SJSA1 (cell line): ENCODE measurements at places on chromosomes 1 and 21. TPM values are rescaled to one million over a fixed set of nuclear protein-coding genes. Genes with fewer than 3 reads are reported as not detected.
A peak's percentile ranks its signal among the peaks of the same experiment; 100 is the strongest.

GRCh38 chr1:42482635-42483153 lies 19.6 kb downstream of the CCDC30 start:
- DNase-seq: no peak

BARHL2 gene
- not detected in 2 replicates for total RNA-seq

DNA sequence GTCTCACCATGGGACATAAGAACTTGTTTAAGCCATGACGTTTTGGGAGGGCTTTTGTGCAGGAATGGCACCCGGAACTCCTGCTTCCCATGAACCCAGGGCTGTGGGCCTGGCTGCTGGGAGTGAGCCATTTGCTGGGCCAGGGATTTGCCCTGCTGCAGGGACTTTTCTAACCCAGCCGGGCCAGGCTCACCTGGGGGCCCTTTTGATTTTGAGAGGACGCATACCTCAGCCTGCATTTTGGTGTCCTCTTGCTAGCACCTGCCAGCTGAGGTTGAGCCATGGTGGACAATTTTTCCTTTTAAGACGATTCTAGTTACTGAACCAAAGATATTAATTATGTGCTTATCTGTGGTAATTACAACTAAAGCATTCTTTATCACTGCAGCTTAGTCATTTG lies 28.9 kb downstream of the GALNT2 start:
- DNase-seq: no peak

- DNase-seq: peak; percentile 90
Measured at GRCh38 chr1:205172729-205173366, 38.7 kb downstream of the DSTYK start.

DNA sequence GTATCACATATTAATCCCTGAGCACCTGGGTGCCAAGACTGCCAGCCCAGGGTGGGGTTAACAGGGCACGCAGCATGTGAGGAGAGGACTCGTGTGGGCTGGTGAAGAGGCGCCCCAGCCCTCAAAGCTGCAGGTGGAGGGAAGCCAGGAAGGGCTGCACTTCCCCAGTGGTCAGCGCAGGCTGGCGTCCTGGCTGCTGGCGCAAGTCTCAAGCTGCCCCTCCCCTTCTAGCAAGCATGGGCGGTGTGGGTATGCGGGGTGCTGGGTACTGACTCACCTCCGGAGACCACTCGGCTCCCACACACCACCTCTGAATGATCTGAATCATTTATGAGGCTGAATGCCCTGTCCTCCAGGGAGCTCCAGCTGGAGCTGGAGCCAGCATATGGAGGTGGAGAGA lies 44.0 kb downstream of the EIF2D start:
- no peak for DNase-seq

LEMD1 gene
- total RNA-seq: not detected in 2 replicates

- no peak for DNase-seq
Measured at GRCh38 chr1:44010935-44011471, 19.6 kb downstream of the CCDC24 start.

GRCh38 chr1:67747671-67748546 lies 62.9 kb downstream of the GADD45A start:
- DNase-seq: peak; percentile 74

GRCh38 chr21:31371715-31372470 lies 27.8 kb upstream of the TIAM1 start:
- DNase-seq: peak; percentile 54

GRCh38 chr1:147579532-147579931 lies 38.2 kb downstream of the BCL9 start:
- no peak for DNase-seq

DNALI1 gene
- total RNA-seq: 0.28 and 1.0 TPM in 2 replicates

SAMSN1 gene
- not detected in 2 replicates for total RNA-seq

GRCh38 chr1:47871799-47872353 lies 125.3 kb downstream of the TRABD2B start:
- DNase-seq: peak; percentile 65

DNA sequence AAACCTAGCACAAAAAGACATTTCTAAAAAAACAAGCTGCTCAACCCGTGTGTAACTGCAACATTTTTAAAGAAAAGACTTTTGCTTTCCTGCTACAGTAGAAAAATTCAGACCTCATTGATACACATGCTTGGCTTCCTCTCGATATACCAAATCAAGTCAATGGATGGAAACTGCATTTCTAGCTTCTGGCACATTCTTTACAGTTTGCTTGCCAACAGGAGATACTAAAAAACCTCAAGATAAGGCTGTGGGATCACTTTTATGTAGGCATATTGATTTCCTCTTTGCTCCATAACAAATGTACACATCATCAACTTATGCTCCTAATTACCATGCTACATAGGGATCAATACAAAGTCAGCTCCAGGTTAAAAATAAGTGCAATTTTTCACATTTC lies 178.4 kb downstream of the SIPA1L2 start:
- DNase-seq: no peak

- no peak for DNase-seq
Measured at GRCh38 chr1:148160343-148161052, 8.4 kb upstream of the NBPF11 start.

DNA sequence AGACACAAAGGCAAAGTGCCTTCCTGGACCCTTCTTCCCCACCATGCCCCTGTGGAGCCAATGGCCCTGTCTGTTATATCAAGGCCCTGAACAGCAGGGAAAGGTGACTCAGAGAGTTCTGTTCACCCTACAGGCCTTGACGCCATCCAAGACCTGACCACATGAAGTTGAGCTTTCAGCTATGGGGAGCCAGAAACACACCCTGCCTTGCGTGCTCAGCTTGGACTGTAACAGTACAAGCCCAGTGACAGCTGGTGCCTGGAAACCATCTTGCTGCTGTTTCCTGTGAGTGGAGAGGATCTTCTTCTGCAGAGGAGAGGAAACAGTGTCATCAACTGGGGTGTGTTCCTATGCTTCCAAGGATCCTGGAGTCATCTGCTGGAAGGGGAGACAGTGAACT lies 165.0 kb upstream of the IRF2BP2 start:
- peak; percentile 17 for DNase-seq

DNA sequence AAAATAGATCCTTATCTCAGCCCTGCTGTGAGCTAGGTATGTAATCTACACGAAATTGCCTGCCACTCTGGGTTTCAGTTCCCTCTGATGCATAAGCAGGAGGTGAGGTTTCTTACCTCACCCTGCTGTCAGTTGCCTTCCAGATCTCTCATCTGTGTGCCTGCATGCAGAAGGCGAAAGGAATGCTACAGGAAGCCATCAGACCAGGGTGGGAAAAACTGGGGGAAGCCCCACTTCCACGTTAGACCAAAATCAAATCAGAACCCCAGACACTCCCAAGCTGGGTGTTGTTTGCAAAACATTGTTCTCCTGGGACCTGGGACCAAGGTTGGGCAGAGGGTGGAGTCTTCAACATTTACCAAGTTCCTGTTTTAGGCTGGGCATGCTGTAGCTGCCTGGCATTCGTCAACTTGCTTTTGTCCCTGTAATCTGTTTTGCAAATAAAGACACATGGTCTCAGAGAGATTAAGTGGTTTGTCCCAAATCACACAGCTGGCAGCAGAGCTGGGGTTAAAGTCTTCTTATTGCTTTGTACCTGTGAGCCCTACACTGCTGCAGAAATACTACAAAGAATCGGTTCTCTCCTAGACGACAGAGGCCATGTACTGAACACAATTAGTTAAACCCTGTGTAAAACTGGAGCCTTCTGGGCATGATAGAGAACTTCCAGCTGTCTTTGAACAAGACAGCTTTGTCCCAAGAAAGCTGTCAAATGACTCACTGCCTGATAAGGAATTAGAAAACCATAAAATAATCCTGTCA lies 389.7 kb upstream of the RUNX1 start:
- DNase-seq: no peak

DNA sequence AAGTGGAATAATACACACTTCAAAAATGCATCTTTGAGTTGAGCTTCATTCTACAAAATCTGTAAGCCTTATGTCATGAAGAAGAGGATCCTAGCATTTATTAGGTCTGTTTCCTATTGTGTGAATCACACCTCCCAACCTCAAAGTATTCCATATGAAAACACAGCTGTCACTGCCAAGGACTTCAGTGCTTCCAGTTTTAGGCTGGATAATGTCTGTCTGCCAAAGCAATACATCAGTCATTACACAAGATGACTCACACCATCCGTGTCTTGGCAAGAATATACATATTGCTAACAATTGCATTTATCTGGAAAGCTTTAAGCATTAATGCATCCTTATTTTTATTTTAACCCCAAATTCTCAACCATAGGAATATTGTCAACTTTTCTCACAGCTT lies 125.7 kb upstream of the TMPRSS15 start:
- DNase-seq: no peak

GRCh38 chr1:68511254-68511653 lies 14.4 kb upstream of the DEPDC1 start:
- DNase-seq: no peak

NAV1 gene
- 12.7 and 15.5 TPM in 2 replicates for total RNA-seq

APCS gene
- total RNA-seq: not detected in 2 replicates

DNA sequence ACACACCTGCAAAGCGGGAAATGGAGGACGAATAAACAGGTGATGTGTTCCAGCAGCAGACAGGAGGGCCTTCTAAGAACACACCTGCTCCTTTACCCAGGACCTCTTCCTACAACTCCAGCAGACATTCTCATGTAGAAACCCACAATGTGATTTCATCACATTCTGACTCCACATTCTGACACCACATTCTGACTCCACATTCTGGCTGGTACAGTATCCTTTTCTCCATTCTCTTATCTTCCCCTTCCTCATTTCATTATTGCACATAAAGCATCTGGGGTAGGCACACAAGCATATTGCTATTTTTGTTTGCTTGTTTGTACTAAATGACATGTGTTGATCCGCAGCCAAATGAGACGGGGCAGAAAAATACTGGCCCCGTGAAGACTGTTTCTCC lies 3.6 kb upstream of the ZNF124 start:
- DNase-seq: no peak

DNA sequence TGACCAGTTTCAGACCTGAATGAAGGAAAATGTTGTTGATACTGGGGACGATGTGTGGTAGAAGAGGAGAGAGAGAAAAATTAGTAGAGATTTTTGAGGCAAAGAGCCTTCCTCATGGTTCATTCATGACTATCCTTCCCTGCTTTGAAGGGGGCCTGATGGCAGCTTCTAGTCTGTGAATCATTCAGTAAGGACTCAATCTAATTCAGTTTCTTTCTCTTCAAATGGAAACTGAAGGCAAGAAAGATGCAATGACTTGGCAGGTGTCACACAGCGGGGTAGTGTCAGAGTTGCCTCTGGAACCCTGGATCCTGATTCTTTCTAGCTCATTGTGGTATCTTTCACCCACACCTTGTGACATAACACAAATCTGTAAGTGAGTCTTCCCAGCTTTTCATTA lies 14.9 kb upstream of the CD5L start:
- DNase-seq: no peak

FNDC5 gene
- 0.47 and 0.84 TPM in 2 replicates for total RNA-seq

KIF21B gene
- 1.1 and 1.7 TPM in 2 replicates for total RNA-seq

INAVA gene
- 0.72 and 5.5 TPM in 2 replicates for total RNA-seq

ZNF326 gene
- 4.9 and 6.3 TPM in 2 replicates for total RNA-seq

GJA5 gene
- not detected in 2 replicates for total RNA-seq

GRCh38 chr1:198491028-198491427 lies 49.5 kb downstream of the ATP6V1G3 start:
- DNase-seq: no peak

GRCh38 chr1:170520601-170521000 lies 11.4 kb upstream of the GORAB start:
- DNase-seq: no peak

KRTAP21-2 gene
- not detected in 2 replicates for total RNA-seq

- DNase-seq: no peak
Measured at GRCh38 chr21:42452401-42453223, 43.4 kb downstream of the RSPH1 start.

GBP4 gene
- total RNA-seq: 0.56 and 2.3 TPM in 2 replicates

SNAPIN gene
- total RNA-seq: 48.0 and 59.3 TPM in 2 replicates

OR2AK2 gene
- not detected in 2 replicates for total RNA-seq

DNA sequence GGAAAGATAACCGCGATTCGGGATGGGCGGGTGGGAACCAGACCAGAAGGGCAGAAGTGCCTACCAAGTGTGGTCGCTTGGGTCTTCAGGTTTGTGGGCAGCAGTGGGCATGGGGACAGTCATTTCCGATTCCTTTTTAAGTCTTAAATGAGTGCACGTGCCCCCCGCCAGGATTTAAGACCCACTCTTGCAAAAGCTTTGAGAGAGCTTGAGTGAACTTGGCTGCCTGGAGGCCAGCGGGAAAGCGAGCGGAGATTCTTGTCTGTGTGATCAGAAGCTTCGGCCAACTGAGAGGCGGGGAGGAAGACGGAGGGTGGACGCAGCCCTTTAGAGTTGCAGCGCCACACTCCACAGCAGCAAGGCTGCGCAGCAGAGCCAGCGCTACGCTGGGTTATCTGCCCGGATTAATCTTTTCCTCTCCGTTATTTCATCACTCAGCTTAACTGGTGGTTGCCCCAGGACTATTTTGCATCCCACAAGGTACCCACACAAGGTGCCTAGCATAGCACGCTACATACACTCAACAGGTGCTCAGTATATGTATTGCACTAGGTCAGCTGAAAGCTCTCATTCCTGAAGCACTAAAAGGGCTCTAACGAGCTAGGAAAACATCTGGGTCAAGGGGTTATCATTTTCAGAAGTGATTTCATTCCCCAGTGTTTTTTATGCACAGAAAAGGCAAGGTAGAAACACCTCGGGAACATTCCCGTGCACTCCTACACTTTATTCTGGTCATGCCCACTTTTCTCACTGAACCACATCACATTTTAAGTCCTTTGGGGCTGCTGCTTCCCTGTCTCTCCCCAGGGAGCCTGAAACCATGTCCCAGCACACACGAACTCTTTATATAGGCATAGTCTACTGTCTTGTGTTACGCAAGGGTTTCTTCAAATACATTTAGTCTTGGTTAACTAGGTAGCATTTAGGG lies 1.5 kb upstream of the BATF3 start:
- peak; percentile 34 for DNase-seq

DNA sequence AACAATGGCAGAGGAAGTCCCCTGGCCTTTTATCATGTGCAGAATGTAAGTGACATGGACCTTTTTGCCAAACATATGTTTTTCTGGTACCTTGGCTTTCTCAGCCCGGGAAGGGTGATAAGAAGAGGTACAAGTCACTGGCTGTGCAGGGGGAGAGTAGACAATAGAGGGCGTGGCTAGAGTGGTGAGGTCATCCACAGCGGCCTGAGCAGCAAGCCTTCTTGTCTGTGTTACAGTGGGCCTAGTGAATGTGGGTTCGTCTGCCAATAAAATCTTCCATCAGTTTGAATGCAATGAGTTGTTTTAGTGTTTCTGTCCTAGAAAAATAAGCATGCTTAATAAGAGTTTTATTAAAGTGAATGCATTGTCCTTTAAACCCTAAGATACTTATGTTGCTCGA lies 59.0 kb upstream of the PGD start:
- peak; percentile 58 for DNase-seq

DNA sequence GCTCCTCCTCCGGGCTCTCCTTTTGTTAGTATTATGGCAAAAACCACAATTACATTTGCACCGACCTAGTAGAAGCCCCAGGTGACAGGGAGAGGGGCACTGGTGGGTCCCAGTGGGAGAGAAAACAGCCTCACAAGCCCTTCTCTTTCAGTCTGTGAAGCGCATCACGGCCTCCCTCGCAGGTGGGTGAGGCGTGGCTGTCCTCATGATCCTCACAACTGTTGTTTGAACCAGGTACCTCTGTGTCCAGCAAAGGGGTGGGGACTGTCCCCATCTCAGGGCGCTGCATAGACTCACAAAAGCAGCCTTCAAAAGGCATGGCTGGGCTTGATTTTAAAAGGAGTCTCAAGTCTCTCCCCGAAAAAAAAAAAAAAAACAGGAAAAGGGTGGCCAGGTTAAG lies 7.9 kb upstream of the C2CD2 start:
- no peak for DNase-seq
